ENCODE measurements at places on chromosomes 2 and 18.
A peak's percentile ranks its signal among the peaks of the same experiment; 100 is the strongest.

GRCh38 chr2:232534940-232535651 is 4.4 kb upstream of the CHRNG start:
- DNase-seq: no peak

DNA sequence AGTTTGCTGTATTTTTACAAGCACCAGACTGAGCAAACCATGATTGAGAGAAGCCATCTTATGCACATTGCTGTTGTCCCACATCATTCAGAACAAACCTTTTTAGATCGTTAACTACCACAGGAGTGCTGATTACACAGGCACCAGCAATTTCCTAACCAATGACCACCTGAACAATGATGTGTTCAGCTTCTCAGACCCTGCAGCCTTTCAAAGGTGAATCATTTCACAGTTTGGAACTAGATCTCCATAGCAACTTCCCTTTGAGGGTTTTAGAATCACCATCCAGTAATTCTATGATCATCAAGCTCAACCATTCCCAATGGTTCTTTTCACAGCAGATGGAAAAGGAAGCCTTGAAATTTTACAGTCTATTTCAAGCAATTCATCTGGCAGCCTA is 71.4 kb downstream of the OLA1 start:
- no peak for DNase-seq

DNA sequence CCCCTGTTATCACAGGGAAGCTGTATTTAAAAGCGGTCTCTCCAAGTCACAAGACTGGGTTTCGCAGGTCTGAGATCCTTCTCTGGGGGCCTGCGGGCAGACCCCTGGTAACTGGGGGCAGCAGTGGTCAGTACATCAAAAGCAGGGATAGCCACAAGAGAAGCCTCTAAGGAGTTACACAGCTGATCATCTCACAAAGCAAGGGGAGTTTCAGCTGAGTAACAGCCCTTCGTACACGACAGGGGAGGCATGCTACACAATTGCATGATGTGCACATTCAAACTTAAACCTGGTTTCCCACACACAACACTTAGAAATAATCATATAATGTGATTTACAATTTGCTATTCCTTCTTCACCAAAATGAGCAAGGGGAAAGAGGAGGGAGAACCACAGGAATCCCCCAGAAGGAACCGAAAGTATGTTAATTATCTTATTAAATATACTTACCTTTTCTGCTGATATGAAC is 87.5 kb downstream of the TMEM131 start:
- no peak for DNase-seq

DNA sequence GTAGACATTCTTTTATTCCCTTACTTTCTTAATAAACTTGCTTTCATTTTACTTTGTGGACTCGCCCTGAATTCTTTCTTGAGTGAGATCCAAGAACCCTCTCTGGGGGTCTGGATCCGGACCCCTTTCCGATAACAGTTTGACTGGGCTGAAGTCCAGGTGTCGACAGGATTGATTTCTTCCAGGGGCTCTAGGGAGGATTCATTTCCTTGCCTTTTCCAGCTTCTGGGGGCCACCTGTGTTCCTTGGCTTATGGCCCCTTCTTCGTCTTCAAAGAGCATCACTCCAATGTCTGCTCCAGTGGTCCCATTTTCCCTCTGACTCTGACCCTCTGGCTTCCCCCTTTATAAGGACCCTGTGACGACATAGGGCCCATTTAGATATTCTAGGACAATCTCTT is 67.5 kb downstream of the COPS8 start:
- DNase-seq: no peak

GRCh38 chr2:118830881-118831280 is 16.6 kb downstream of the EN1 start:
- DNase-seq: no peak

GRCh38 chr2:233448220-233448559 is 93.9 kb downstream of the DGKD start:
- DNase-seq: no peak

DNA sequence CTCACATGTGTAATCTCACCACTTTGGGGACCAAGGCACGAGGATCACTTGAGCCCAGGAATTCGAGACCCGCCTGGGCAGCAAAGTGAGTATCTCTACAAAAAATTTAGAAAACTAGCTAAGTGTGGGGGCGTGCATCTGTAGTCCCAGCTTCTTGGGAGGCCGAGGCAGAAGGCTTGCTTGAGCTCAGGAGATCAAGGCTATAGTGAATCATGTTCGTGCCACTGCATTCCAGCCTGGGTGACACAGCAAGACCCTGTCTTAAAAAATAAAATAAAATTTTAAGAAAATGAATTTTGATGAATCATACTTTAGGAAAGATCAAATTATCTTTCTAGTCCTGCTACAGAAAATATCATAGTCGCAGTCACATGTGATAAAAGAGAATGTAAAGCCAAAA is 46.9 kb downstream of the CABYR start:
- DNase-seq: no peak

DNA sequence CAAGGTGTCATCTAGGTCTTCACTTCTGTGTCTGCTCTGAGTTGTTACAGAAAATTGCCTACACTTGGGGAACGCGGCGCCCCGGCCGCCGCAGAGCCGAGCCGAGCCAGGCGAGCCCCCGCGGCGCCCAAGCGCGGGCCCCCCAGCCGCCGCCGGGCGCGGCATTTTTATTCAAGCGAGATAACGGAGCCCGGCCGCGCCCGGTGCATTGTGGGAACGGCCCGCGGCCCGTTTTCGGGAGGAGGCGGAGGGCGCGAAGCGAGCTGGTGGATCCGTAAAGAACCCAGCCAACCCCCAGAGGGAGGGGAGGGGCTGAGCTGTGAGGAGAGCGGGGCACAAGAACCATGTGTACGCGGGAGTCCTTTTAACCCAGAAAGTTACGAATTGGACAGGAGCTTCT is 191.8 kb downstream of the FTCDNL1 start:
- peak; percentile 88 for DNase-seq

DNA sequence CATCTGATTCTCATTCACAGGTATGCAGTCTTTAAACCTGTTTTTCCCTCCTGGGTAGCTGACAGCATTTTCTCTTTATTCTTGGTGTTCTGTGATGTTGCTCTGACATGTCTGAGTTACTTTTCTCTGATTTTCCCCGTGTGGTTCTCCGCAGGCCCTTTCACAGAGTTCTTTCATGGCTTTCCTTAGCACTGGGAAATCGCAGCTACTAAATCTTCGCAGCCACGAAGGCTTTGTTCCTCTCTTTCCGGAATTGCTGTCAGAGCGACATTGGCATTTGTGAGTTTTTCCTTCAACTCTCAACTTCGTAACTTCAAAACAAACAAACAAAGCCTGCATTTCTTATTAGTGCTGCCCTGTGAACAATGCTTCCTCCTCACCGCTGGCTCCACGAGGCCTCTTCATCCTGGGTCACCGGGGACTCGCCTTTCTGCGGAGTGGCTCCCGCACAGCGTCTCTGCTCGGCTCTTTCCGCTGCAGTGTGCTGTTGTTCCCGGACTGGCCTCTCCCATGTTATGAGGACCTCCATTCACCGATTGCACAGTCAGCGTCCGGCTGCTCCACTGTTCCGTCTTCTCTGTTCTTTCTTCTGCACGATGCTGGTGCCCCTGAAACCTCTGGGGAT is 16.1 kb downstream of the COLEC11 start:
- DNase-seq: no peak

DNA sequence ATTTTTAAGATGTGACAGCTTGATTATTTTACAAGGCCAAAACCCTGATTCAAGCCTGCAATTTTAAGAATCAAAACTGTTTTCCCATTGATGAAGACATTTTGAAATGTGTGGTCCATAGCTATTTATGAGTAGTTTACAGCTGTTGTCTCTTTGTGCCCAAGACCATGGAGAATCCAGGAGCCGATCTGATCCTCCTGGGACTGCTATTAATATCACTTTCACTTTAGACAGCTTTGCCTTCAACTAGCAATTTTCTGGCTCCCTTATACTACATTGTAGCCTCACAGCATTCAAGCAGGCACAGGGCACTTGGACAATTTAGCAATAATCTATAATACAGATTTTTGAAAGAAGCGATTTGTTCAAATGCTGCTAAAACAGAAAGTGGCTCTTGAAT is 172.9 kb downstream of the SLC8A1 start:
- DNase-seq: no peak

DNA sequence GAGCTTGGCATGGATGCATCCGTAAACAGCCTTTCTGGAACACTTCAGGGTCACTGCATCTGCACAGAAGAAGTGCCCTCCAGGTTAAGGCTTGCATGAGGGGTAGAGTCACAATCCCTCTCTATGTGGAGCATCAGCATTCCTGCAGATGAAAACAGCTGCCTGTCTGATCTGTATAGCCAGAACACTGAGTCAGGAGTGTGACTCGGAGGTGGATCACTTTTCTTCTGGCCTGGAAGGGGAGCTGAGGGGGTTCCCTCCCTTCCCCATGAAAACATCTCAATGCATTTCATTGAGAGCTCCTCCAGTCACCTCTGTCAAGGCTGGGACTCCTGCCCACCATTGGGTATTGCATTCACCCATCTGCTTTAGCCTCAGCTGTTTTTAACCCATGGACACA is 72.5 kb upstream of the SERPINE2 start:
- no peak for DNase-seq

DNA sequence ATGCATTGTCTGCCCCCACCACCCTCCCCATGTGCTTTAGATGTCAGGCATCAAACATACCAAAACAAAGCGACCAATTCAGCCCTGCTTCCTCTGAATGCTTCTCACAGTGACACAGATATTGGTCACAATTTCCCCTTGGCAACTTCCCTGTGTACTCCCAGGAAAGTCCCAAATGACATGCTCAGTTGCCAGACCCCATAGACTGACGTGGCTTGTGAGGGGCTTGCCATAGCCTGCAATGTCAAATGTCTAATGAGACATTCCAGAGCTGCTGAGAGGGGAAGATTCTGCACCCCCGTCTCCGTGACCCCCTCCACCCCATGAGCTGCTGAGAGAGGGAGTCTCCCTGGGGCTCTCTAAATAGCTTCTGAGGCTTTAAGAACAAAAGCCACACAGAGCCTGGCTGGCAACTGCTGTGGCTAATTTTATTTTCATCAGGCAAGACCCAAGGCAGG is 47.3 kb downstream of the RFTN2 start:
- DNase-seq: no peak
